ENCODE measurements at places on chromosomes 12 and 14. TPM values are rescaled to one million over a fixed set of nuclear protein-coding genes. Genes with fewer than 3 reads are reported as not detected.

Gene MYF5
- not detected for total RNA-seq

Gene SDR9C7
- not detected for total RNA-seq

Gene KIAA0586
- total RNA-seq, result 5.0 TPM

Gene CLEC12A
- not detected for total RNA-seq

Gene HIGD1C
- not detected for total RNA-seq

Gene KCNA5
- total RNA-seq, result not detected

Data from A549 treated with Hydrocortisone at 1 μM for 4 hours (cell line).